ENCODE measurements at places on chromosomes 5 and 9.
A peak's percentile ranks its signal among the peaks of the same experiment; 100 is the strongest.

- DNase-seq = no peak
Measured at GRCh38 chr5:77011498-77011897, 18.7 kb upstream of the AGGF1 start.

GRCh38 chr5:150440948-150441812 lies 8.4 kb downstream of the RPS14 start:
- no peak for DNase-seq

DNA sequence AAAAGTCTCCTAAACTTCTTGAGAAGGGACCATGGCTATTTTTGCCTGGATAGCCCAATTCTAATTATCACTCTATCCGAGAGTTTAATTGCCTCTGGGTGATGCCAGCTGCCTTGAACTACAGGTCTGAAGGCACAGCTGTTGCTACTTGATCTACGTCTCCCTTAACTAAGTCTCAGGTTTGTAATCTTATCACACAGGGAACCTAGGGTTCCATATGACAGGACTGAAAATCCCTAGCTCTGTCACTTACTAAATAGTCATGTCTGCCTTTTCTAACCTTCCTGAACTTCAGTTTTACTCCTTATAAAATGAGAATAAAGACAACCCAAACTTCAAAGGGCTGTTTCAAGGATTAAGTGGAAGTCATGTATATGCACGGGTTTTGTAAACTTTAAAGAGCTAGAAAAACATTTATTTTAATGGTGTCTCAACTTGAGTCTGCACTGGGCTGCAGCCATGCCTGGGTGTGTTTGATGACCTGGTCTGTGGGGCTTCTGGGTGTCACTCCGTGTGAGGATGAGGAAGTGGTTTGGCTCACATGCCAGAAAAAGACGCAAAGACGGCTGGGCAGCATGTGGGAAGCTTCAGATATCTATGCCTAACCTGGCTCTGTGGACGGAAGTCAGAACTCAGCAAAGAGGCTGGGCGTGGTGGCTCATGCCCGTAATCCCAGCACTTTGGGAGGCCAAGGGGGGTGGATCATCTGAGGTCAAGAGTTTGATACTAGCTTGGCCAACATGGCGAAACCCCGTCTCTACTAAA lies 129.3 kb upstream of the SLC44A1 start:
- peak; percentile 55 for DNase-seq

GRCh38 chr5:82397741-82398320 lies 119.7 kb upstream of the RPS23 start:
- DNase-seq = no peak

DNA sequence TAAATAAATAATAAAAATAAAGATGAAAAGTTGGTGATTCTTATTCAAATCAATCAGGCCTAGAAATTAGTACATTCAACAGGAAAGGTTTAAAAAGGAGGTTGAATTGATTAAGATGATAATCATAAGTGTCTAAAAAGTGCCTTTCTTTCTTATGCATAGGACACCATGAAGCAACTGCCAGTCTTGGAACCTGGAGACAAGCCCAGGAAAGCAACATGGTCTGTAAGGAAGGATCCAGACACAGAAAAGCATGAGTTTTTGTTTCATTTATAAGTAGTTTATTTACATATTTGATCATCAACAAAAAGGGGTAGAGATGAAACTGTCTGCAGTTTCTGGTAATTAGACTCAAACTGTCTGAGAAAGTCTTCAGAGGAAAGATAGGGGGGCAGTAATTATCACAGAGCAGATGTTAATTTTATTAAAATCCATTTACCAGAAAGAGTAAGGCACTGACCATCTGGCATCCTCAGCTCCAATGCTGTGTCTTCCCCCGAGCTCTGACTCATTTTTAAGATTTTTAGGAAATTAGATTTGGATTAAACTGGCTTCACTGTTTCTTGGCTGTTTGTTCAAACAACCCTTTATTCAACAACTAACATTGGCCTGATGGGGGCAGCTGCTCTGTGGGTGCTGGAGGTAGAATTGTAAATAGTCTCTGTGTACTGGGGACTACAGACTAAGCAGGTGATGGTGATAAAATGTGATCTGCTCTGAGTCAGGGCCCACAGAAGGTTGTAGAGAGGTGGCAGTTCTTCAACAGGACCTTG lies 2.7 kb downstream of the RABEPK start:
- DNase-seq = peak; percentile 78

- peak; percentile 58 for DNase-seq
Measured at GRCh38 chr9:127397646-127398274, 791 bp downstream of the SLC2A8 start.

GRCh38 chr5:166302166-166302565 lies 1989.3 kb upstream of the WWC1 start:
- DNase-seq = no peak

DNA sequence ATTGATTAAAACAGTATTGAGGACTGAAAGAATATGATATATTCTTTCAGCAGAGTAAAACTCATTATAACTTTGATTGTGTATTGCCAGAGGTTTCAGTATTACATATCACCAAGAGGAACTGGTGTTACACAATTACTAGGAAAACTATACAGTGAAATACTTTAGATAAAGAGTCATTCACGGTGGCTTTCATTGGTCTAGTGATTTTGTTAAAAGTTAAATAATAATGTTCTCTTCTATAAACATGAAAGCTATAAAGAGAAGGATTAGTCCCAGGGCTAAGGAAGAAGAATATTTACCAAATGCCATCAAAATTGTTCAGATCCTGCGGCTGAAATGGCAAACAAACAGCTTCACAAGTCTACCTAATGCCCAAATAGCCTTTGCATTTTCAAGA lies 306.2 kb downstream of the SEMA5A start:
- DNase-seq = no peak

GRCh38 chr5:141799507-141800167 lies 78.6 kb downstream of the PCDH1 start:
- no peak for DNase-seq

DNA sequence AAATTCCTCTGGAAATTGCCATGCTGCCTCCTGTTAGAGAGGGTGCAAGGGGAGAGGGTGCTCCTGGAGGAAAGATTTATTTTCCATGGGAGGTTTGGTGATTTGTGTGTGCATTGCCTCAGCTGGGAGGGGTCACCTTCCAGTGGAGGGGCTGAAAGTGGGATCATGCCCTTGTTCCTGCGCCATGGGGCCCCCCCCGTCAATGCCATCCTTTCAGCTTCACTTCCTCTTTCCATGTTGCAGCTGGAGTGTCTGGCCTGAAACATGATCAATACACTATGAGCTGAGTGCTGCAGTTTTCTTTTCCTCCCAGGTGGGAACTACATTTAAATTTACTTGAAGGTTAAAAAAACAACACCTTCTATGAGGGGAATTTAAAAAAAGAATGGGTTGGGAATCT lies 176.8 kb downstream of the MELK start:
- no peak for DNase-seq

GRCh38 chr5:127515693-127516440 lies 1.6 kb upstream of the PRRC1 start:
- DNase-seq = no peak

DNA sequence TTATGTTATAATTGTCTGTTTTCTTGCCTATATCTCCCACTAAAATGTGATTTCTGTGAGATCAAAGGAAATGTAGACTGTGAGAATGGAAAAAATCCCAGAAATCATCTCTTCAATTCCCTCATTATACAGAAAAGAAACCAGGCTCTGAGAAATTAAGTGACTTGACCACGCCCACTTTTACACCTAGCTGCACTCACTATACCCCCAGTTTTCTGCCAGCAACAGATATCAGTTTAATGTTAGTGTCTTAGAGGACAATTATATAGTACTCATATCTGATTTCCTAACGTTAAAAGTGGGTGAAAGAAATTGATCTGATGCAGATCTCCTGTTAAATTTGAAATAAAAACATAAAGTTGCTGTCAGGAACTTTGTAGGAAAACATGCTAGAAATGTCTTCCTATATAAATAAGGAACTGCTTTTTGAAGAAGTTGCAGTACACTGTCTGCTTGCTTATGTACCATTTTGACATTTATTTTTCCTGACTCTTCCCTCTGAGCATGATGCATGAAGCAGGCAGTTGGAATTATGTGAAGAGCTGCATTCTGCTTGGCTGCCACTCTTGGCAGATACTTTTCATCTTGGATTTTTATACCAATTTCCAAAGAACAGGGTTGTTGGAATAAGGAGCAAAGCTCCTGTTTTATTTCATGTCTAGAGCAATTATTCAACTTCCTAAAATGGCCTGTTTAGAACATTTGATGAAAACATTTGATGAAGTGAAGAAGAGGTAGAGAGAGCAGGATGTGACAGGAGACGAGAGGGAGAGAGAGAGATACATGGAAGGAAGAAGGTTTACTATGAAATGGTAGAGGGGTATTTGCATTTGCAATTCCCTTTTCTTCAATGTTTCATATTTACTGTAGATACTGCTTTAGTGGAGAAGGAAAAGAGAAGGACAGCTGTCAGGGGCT lies 57.3 kb upstream of the RICTOR start:
- no peak for DNase-seq

DNA sequence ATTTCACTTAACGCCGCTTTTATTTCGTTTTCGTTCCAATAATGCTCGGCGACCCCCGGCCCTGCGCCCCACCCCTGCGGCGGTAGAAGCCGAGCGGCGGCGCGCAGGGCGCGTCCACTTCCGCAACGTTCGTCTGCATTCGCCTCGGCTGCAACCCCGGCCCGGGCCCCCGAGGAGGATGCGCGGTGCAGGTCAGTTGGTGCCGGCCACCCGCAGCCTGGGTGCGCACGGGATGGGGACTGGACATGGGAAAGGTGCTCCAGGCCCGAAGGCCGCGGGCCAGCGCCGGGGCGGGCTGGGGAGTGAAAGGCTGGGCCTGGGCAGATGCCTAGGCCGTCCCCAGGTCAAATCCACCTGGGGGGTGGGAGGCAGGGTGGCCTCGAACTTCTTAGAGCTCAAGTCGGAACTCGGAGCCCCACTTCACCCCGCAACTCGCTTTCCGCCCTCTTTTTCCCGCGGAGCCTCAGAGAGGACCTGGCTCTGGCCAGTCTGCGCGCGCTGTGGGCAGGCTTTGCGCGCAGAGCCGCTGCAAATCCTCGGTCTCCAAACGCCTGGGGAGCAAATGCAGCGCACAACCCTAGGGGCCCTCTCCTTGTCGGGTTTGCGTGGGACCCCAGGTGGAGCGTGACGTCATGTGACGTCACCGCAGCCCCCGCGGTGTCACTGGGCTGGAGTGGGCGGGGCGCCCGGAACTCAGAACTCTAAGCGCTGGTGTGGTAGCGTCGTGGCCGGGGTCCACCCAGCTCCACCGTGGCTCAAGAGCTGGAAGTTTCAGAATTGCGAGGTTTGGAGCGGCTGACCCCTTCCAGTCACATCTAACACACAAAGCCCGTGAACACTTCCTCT lies 3.3 kb downstream of the TLX3 start:
- peak; percentile 51 for DNase-seq

DNA sequence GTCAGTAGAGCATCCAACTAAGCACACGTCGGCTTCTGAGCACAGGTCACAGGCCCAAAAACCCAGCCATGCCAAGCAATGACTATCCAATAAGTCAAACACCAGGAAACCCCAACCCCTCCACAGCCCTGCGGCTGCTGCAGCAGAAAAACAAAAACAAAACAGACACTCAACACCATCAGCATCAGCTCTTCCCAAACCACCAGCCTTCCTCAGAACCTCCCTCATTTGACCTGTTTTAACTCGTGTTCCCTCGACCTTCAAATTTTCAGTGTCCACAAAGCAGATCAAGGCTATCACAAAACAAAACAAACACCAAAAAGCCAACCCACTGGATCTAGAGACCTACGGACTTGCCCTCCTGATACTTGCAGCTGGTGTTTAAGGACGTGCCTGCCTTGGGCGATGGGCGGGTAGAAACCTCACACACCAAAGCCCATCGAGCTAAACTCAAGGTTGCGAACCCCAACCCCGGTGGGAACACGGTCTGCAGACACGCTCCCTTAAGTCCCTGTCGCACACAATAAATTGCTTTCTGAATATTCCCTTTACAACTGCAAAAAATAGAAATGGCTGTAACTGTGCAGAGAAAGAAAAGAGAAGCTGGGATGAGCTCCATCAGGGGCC lies 247.1 kb upstream of the ANKRD55 start:
- no peak for DNase-seq

- DNase-seq = no peak
Measured at GRCh38 chr5:50763846-50764245, 97.4 kb downstream of the PARP8 start.

DNA sequence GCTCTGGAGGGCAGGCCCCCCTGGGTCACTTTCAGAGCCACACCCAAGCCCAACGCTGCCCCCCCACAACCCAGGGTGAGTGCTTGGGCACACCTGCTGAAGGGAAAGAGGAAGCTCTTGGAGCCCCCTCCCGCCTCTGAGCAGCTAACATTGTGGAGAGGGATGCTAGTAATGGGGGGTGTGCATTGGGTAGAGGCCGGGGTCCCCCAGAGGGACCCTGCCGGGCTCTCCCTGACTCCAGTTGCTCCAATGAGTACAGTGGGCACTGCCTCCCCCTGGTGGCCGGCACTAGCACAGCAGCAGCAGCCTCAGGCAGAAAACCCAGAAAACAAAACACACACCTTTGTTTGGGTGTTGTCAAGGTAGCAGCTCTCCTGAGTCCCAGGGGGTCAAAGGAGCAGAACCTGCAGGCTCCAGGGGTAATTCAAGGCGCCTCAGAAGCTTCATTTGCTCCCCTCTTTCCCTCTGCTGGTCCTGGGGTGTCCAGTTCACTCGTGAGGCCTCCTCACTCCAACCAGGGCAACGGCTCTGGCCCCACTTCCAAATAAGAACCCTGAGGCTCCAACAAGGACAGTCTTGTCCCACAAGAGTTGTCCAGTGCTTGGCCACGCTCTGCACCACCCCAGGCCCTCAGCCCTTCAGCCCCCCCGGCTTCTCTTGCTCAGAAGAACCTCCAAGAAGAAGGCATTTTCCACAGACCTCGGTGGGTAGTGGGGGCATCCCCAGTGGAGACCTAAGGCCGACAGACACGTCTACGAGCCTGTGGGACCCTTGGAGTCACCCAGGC lies 16.1 kb downstream of the GBGT1 start:
- peak; percentile 89 for DNase-seq

GRCh38 chr5:32777733-32778132 lies 66.6 kb downstream of the NPR3 start:
- DNase-seq = no peak

Data from NCI-H69 (cell line).